Urinary bladder (tissue), 4 donors: ENCODE measurements at places on chromosomes 2 and 18. TPM values are rescaled to one million over a fixed set of nuclear protein-coding genes. Genes with fewer than 3 reads are reported as not detected.

Gene EGR4
- 0.05 TPM for polyA plus RNA-seq

Gene PLGLB1
- polyA plus RNA-seq: 1.7 TPM

- DNase-seq: no peak
These were observed 15.7 kb downstream of the MSH6 start for GRCh38 chr2:47798631-47799030.

GRCh38 chr2:190974629-190975361, 39.2 kb downstream of the STAT1 start:
- DNase-seq: no peak

GRCh38 chr18:75309564-75309963, 99.0 kb downstream of the TSHZ1 start:
- DNase-seq: no peak

Gene ATIC
- polyA plus RNA-seq: 61.4 TPM

GRCh38 chr2:174535757-174536703, 49.2 kb upstream of the GPR155 start:
- DNase-seq: peak; percentile 18

Gene FSIP2
- polyA plus RNA-seq: 0.52 TPM

GRCh38 chr2:200199005-200199404, 107.5 kb upstream of the SPATS2L start:
- no peak for DNase-seq

DNA sequence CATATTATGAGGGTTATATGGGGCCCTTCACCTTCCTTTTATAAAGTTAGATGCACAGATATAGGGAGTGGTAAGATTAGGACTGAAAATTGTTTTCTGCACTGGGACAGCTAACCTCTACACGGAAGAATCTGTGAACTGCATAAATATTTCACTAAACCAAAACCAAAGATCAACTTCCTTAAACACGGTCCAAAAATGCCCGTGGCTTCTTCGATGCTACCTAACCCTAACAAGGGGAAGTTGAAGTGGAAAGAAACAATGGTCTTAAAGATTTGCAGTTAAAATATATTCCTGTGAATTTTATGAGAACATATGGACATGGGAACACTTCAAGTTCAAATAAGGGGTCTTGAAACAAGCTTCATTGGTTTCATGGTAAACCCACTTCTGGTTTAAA, 33.3 kb upstream of the PAX3 start:
- no peak for DNase-seq

- DNase-seq: no peak
These were observed 33.4 kb downstream of the TMEM18 start for GRCh38 chr2:643761-644160.

Gene MLPH
- polyA plus RNA-seq: 14.2 TPM

GRCh38 chr2:119267604-119268003, 44.0 kb downstream of the STEAP3 start:
- no peak for DNase-seq

DNA sequence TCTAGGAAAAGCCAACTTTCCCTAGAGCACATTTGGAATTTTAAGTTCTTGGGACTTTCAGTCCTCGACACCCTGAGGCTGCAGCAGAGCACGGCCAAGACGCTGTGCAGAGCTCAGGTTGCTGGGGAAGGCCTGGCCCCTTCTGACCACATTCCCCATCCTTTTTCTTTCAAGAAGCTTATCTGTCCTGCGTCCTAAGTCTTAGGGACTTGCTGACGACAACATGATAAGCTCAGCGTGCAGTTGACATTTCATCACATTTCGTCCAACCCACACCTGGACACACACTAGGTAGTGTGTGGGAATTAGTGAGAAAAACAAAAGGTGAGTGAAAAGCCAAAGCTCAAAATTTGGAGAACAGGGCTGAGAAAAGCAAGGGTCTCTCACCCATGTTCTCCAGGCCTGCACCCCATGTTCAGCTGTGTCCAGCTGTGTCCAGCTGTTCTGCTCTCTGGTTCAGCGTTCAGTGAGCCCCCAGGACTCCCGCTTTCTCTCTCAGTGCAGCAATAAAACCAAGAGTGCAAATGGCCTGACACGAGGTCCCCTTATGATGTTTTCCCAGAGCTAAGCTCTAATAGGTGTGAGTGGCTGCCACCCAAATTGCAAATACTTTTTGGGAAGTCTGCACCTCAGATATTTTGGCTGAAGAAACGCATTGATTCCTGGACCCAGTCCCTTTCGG, 101.9 kb downstream of the RGPD3 start:
- no peak for DNase-seq

DNA sequence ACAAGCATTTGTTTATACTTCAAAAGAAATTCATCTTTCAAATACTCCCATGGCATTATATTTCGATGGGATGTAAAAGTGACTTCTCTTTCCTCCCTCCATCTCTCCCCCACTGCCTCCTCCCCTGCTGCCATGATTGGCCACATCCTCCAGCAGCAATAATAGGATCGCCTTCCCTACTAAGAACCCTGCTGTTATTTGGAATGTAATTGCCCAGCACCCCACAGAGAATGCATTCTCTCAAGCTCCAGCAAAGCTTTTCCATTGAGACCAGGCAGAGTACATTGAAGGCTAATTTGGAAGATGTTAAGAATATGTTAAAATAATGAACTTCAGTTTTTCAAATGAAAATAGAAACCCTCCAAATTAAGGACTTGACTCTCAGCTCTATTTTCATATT, 375.4 kb upstream of the ACVR2A start:
- no peak for DNase-seq

GRCh38 chr2:240919161-240919781, 13.1 kb downstream of the CROCC2 start:
- DNase-seq: no peak

Gene TMEM247
- polyA plus RNA-seq: not detected

Gene TEKT4
- not detected for polyA plus RNA-seq

GRCh38 chr2:49928551-49928950, 774.2 kb upstream of the FSHR start:
- no peak for DNase-seq

- DNase-seq: no peak
These were observed 2.2 kb upstream of the MTCL1 start for GRCh38 chr18:8703092-8703709.

DNA sequence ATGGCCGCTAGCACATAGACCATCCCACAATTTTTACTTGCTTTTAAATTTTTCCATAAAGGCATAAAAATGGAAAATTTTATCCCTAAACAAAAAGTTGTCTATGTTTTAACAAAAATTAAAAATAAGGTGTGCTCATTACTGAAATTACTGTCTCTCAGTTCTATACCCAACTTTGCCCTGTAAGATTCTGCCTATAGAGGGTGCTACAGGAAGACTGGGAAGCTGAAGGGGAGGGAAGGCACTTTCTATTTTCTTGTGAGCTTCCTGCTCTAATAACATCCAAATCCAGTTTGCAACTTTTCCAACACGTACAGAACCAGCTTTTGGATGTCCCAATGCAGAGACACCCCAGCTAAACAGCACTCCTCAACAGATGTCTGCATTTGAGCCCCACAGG, 666.9 kb downstream of the PLCL1 start:
- no peak for DNase-seq

Gene NEMP2
- 1.7 TPM for polyA plus RNA-seq

DNA sequence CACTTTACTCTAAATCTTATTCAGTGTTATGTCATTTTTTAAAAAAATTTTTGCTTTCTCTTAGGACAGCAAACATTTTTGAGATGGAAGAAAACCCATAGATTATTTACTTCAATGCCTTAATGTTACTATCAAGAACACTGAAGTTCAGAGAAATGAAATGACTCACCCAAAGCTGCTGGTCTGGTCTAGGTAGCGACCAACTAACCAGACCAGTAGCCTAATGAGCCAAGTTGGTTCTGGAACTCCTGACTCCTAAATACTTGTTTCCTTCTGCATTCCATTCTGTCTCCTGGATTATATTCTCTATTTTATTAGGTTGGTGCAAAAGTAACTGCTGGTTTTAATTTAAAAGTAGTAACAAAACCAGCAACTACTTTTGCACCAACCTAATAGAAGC, 35.4 kb downstream of the SLC8A1 start:
- no peak for DNase-seq

GRCh38 chr2:60608679-60609078, 55.2 kb upstream of the BCL11A start:
- DNase-seq: no peak

Gene IMPA2
- polyA plus RNA-seq: 111 TPM

DNA sequence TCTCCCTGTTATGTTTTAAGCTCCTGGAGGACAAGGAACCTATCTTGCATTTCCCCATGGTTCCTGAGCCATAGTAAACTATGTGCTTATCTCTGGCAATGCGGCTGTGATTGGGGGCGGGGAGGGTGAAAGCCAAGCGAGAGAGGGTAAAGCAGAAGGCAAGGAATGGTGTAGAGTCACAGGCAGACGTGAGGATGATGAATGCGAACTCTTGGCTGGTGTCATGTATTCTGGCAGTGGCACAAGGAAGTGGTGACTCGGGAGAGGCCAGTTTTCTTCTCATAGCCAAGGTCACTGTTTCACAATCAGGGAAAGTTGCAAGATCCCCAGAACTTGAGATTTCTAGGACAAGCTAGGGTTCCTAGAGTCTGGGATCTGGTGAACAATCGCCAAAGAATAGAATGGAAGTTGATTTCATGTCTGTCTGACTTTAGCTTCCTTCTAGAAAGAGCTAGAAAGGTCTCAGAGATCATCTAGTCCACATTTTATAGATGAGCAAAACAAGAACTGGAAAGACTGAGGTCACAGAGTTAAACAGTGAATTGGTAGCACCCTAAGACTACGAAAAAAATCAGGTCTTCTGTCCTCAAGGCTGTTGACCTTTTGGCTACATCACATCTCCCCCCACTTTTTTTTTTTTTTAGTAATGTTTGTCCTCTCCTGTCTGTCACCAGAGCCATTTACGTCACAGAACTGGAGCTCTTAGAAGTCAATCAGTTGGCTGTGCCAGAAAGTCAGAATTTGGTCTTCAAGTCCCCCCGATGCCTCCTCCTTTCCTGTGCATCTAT, 137.0 kb downstream of the BCL11A start:
- DNase-seq: no peak

GRCh38 chr2:26579723-26580040, 61.5 kb downstream of the CIB4 start:
- no peak for DNase-seq

DNA sequence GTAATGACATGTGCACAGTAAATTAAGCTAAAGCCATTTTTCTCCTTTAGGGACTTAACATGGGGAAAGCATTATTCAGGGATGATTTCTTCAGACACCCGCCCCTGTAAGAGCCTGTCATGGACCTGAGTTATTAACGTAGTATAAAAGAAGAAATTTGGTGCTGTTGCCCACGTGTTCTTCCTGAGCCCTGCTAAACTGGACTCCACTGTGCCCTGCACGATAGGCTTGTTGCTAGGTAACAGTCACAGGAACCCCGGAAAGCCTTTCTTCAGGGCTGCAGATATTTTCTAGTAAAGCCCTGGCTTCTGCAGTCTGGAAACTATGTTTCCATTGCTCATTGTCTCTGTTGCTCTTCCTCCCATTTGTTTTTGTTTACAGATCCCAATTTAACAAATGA, 157.9 kb downstream of the LRRC30 start:
- no peak for DNase-seq

DNA sequence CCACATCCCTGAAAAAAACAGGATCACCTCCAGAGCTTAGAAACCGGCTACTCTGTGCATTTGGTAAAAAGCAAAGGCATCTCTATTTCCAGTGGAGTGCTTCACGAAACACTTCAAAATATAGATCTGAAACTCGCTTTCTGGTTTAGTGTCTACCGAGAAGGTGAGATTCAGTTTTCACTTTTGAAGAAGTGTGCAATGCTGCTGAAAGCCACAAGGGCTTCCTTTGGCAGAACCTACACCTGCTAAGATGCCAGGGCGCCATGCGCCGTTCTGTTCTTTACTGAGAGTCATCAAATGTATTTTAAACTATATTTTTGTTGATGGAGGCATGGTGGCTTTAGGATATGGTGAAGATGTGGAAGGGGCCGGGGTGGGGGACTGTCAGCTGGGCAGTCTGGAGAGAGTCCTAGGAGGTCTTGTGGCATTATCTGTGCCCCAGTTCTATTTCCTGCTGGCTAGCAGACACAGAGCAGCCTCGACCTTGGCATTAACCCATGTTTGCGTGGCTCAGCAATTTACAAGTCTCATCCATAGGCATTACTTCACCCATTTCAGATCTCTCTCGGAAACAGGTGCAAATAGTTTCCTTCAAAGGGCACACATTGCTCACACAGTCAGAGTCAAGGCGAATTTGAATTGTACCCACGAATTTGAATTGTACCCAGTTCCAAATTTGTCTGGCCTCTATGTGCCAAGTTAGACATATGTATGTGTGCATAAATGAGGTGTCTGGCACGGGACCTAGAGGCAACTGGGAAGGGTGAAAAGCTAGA, 46.7 kb upstream of the KCNF1 start:
- no peak for DNase-seq

Gene ZEB2
- 66.7 TPM for polyA plus RNA-seq

- no peak for DNase-seq
These were observed 431.3 kb upstream of the SPRED2 start for GRCh38 chr2:65863713-65864112.

DNA sequence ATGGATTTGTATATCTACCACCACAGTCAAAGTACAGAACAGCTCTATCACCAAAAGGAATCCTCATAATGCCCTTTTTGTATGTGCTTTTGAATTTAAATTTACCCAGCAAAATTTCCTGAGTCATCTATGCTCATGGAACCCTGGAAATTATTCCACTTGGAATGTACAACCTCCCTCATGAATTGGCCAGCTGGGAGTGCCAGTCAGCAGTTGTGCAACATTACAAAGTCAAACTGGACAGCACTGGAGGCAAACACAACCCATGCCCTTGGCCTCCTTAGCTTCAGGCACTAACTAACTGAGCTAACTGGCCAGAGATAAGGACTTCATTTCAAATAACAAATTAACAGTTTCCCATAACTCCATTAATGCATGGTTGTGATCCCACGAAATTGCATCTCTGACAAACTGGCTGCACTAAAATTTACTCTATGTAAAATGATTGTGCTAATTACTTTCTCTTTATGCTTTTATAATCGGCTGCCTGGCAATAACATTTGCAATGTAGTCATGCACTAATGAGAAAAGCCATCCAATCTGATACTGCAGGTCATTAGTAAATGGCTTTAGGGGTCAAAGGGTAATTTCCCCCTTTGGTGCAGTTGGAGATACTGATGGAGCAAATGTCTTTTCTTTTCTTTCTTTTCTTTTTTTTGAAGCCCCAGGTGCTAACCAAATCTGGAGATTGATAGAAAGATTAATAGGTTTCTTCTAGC, 270.5 kb downstream of the ACTR3 start:
- DNase-seq: no peak

- DNase-seq: no peak
These were observed 93.1 kb downstream of the PIK3C3 start for GRCh38 chr18:42048158-42048557.

Gene CROCC2
- polyA plus RNA-seq: 0.08 TPM

Gene PTGR3
- polyA plus RNA-seq: 23.9 TPM

Gene ZC3H6
- polyA plus RNA-seq: 3.3 TPM

DNA sequence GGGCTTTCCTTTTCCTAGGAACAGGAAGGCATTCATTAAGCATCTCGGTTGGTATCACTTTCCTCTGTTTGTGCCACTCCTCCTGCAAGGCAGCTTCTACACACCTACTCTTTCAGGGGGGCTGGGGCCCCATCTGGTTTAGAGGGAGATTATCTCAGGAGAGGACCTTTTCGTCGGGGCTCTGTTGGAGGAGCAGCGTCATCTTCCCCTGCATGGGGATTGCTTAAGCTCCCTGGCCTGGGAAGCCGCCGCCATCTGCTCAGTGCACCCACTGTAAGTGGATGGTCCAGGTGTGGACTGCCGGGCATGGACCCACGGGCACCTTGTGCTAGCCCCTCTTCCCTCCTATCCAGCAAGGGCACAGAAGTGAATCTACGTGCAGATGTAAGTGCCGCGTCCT, 355.3 kb upstream of the SMIM21 start:
- DNase-seq: no peak

- DNase-seq: no peak
These were observed 61.5 kb downstream of the AGAP1 start for GRCh38 chr2:235555371-235555770.
